Forelimb muscle (tissue), 1 donor: ENCODE measurements at places on chromosomes 5 and 9.

GRCh38 chr9:9942764-9943424 lies 669.9 kb downstream of the PTPRD start:
- DNase-seq, result peak; percentile 17

- peak; percentile 11 for DNase-seq
Observed at GRCh38 chr5:69368458-69369339, 621 bp downstream of the AK6 start.

DNA sequence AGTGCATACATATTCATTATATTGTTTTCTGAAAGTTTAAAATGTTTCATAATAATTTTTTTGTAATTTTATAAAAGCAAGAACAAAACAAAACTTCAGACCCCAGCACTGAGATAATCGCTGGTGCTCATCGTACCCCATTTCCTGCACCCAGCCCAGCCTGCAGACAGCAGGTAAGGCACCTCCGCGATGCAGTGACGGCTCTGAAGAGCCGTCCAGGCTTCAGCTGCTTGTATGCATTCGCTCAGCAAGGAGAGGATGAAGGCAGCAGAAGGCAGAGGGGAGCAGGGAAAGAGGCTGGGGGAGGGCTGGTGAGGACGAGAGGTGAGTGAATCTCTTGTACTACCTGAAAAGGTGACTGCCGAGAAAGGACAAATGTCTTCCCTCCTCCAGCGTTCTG lies 153.5 kb downstream of the TTLL11 start:
- DNase-seq, result no peak

DNA sequence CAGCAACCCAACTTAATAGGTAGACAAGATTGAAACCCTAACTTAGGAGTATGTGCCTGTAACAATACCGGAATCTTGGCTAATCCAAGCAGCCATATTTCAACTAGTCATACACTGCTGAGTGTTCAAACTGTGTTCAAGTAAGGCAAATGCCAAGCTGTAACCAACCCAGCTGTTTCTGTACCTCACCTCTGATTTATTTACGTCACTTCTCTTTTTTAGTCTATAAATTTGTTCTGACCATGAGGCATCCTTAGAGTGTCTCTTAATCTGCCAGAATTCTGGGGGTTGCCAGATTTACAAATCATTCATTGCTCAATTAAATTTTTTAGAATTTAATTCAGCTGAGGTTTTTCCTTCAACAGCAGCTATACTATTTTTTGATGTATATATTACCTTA lies 723.2 kb downstream of the CDH18 start:
- no peak for DNase-seq

DNA sequence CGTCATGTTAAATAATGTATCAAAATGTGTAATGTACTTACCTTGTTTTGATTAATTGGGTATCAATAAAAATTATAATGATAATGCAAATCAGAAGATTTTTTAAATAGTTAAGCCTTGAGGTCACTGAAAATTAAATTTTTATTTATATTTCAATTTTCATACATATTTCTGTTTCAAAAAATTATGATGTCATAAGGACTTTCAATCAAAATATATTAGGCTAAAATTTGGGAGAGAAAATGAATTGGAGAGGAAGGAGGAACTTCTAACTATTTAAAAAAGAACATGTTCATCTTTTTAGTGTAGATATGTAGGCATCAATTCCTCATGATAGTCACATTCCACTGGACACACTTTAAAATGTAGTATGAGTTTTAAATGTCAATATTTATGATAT lies 29.1 kb upstream of the ERAP1 start:
- no peak for DNase-seq

DNA sequence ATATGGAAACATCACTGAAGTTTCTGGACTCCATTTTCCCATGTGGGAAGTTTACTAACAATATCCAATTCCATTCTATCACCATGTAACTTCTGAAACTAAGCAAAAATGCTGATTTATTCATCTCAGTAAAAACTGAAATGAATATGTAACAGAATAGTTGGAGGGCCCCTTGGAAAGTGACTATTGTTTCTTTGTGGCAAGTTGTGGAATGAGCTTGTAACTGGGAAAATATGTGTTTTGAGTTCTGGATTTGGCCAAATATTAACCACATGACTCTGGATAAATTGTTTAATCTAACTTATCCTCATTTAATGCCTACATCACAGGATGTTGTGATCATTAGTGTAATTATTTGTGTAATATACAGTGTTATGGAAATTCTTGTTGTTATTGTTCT lies 619.3 kb downstream of the TLE4 start:
- no peak for DNase-seq

DNA sequence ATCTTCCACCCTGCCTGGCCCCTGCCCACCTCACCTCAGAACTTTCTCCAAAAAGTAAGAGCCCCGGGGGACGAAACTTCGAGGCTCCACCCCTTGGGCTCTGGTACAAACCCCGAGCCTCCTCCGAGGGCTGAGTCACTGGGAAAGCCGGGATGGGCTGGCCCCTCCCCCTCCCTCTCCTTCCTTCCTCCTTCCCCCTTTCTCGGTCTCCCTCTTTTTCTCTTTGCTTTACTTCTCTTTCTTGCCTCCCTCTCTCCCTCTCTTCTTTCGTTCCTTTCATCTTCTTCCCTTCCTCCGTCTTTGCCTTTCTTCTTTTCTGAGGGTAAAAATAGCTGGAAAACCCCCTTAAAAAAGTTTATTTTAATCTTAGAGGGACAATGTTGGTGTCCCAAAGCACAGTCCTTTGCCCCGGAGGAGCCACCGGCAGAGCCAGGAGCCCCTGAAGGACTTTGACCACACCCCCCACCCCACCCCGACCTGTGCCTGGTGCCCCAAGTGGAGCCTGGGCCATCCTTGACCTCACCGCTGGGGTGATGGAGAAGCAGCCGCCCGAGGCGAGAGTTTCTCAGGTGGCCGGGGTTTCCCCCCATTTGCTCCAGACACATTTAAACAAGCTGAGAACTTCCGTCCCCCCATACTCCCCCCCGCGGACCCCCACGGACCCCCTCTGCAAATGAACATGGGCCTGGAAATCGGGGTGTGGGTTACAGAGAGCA lies 5.7 kb upstream of the NOTCH1 start:
- no peak for DNase-seq

GRCh38 chr5:143182901-143183820 lies 220.3 kb downstream of the NR3C1 start:
- DNase-seq, result no peak

DNA sequence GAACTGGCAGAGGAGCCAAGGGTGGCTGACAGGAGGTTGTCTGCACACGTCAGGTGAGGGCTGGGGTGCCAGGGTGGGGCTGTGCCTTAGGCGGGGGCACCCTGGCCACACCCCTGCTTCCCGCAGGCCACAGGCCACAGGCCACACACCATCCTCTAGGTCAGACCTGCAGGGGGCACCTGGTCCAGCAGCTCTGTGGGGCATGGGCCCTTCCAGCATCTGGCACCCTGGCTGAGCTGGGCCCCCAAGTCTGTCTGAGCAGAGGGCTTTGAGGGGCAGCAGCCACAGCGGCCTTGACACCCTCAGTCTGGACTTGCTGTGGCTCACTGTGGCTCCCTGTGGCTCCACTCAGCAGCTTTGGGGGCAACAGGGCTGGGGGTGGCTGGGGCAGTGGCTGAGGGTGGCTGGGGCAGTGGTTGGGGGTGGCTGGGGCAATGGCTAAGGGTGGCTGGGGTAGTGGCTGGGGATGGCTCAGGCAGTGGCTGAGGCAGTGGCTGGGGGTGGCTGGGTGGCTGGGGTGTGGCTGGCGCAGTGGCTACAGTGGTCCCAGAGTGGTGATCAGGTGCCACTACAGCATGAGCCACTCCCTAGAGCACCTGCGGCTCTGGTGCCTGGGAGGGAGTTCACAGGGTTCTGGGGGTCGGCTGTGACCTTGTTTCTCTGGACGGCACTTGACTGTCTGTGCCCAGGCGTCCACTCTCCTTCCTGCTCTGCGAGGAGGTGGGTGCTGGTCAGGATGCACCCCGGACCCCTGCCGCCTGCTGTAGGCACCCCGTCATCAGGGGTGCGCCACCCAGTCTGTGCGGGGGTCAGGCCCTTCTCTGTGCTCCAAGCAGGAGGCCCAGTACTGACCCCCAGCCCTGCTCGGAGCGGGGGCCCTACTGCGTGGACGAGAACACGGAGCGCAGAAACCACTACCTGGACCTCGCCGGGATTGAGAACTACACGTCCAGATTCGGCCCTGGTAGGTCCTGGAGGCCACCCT lies 27.1 kb downstream of the NKD2 start:
- no peak for DNase-seq

GRCh38 chr9:136283291-136284235 lies 20.3 kb downstream of the CCDC187 start:
- no peak for DNase-seq

DNA sequence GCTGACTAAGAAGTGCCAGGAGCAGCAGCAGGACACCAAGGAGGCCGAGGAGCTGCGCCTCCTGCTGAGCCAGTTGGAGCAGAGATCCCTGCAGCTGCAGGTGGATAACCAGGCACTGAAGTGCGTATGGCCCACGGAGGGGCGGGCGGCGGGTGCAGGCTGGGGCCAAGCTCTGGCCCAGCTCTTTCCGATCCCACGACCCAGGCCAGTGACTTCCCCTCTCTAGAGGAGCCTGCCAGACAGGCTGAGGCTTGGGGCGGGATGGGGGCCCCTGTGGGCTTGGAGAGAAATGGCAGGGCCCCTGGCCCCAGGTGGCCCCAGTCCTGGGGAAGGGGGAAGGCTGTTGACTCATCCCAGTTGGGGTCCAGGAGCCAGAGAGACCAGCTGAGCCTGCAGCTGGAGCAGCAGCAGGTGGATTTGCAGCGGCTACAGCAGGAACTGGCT lies 3.6 kb downstream of the PTRH1 start:
- no peak for DNase-seq

DNA sequence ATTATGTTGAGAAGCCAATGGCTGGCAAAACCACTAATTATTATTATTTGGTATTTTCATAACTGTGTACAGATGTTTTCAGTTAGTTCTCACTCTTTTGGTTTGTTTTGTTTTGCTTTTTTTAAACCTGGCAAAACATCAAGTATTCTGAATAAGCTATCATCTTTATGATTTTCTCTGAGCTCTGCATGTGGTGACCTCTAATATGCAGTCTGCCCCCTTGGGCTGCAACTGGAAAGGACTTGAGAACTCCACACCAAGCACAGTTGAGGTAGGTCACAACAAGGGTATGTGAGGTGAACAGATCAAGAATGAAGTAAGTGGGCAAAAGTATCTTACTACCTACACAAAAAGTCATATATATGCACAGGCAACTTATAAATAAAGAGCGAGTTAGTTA lies 202.2 kb downstream of the NFIB start:
- no peak for DNase-seq

DNA sequence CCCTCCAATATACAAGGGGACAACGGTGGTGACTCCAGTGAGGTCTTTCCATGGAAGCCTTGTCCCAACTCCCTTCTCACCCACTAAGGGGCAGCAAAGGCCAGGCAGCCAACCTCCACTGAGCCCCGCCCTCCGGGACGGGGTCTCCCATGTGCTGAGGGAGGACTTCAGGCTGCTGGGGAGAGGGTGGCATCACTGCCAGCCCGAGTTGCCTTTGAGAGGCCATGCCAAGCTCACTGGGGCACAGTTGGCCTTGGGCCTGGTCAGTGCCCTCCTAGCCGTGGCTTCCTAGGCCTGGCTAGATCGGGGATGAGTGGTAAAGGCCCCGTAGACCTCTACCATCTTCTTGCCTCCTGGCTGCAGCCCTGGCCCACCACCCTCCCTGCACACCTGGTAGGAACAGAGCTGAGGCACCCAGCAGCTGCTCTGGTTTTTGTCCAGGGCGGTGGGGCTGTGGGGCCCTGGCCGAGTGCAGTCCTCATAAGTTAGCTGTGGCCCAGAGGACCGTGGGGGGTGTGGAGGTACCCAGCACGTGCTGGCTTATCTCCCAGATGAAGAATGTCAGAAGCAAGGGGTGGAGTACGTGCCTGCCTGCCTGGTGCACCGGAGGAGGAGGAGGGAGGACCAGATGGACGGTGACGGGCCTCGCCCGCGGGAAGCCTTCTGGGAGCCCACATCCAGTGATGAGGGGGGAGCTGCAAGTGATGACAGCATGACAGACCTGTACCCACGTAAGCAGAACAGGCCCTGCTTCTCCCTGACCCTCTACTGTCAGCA lies 3.2 kb downstream of the SURF2 start:
- no peak for DNase-seq

- no peak for DNase-seq
Observed at GRCh38 chr5:59282726-59283125, 610.8 kb downstream of the PDE4D start.

GRCh38 chr9:93964685-93965084 lies 9.5 kb upstream of the BARX1 start:
- DNase-seq, result no peak

- DNase-seq, result no peak
Observed at GRCh38 chr9:121862371-121863332, 211.2 kb downstream of the DAB2IP start.

DNA sequence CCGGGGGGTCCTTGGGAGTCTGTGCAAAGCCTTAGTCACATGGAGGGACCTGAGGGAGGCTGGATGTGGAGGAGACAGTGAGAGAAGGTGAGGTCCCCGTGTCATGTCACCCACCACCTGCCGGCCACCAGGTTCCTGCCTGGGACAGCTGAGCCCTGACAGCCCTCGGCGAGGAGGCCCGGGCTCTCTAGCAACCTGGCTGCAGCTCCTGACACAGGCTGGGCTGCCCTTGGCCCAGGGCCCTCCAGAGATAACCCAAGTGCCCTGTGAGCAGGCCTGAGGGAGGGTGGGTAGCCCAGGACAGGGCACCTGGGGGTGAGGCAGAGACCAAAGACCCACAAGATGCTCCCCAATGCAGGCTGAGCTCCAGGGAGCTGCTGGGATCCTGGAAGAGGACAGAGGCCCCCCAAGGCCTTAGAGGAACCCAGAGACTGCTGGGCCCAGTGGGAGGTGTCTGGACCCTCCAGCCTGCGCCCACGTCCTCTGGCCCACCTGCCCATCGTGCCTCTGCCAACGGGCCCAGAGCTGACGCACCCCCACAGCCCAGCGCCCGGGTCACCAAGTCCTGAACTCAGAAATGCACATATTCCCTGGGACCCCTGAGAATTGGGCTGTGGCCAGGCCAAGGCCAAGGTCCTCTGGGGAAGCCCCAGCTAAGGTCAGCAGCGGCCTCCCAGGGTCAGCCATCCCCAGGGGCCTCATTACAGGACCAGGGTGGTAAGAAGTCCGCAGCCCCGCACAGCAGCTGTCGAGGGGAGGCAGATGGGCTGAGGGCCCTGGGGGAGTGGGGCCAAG lies 8.8 kb upstream of the PTGDS start:
- DNase-seq, result no peak

- no peak for DNase-seq
Observed at GRCh38 chr9:136901516-136902258, 15.4 kb downstream of the TRAF2 start.

GRCh38 chr9:113501129-113501686 lies 37.7 kb downstream of the RGS3 start:
- DNase-seq, result no peak

- DNase-seq, result no peak
Observed at GRCh38 chr5:6623941-6624340, 8.9 kb downstream of the NSUN2 start.

GRCh38 chr9:6702707-6703106 lies 55.1 kb upstream of the KDM4C start:
- no peak for DNase-seq

- peak; percentile 50 for DNase-seq
Observed at GRCh38 chr5:172716796-172717313, 54.1 kb downstream of the DUSP1 start.
